ENCODE measurements at places on chromosomes 4 and X.

DNA sequence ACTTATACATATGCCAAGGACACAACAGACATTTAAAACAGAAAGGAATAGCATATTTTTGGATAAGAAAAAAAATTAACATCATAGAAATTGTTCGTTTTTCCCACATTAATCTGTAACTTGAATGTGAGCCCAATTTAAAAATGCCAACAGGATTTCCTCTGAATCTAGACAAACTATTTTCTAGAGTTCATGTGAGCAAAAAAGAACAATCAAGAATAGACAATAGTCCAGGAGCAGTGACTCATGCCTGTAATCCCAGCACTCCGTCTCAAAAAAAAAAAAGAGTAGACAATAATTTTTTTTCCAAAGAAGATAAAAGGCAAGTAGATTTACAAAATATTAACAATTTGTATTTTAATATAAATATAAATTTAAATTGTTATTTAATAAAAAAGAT lies 73.7 kb upstream of the DUSP21 start:
- DNase-seq: no peak

GRCh38 chr4:184818216-184818564 lies 7.6 kb downstream of the ACSL1 start:
- DNase-seq: no peak

GRCh38 chrX:131734621-131735020 lies 190.7 kb downstream of the OR13H1 start:
- peak; percentile 92 for DNase-seq

DNA sequence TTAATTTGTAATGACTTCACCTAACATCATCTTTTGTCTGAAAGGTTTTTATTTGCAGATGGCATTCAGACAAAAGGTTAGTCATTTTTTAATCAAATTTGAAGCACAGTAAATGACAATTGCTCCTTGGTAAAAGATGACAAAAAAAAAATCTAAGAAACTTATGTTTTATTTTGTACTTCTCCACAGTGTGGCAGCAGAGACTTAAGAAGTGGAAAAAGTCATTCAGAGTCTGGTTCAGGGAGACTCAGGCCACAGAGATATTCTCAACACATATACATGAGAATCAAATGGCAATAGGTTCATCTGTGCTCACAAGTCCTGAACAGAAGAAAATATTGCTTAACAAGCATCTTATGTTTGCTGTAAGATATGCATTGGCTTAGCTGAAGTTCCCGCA lies 436.2 kb downstream of the KCNIP4 start:
- DNase-seq: peak; percentile 42

DNA sequence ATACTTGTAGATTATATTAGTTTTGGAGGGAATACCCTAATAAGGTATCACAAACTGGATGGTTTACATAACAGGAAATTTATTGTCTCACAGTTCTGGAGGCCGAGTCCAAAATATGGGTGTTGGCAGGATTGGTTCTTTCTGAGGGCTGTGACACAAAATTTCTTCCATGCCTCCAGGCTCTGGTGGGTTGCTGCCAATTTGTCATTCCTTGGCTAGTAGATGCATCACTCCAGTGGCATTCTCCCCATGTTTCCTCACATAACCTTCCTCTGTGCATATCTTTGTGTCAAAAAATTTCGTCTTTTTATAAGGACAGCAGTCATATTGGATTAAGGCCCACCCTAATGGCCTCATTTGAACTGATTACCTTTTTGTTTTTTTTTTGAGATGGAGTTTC lies 49.3 kb downstream of the APELA start:
- no peak for DNase-seq

DNA sequence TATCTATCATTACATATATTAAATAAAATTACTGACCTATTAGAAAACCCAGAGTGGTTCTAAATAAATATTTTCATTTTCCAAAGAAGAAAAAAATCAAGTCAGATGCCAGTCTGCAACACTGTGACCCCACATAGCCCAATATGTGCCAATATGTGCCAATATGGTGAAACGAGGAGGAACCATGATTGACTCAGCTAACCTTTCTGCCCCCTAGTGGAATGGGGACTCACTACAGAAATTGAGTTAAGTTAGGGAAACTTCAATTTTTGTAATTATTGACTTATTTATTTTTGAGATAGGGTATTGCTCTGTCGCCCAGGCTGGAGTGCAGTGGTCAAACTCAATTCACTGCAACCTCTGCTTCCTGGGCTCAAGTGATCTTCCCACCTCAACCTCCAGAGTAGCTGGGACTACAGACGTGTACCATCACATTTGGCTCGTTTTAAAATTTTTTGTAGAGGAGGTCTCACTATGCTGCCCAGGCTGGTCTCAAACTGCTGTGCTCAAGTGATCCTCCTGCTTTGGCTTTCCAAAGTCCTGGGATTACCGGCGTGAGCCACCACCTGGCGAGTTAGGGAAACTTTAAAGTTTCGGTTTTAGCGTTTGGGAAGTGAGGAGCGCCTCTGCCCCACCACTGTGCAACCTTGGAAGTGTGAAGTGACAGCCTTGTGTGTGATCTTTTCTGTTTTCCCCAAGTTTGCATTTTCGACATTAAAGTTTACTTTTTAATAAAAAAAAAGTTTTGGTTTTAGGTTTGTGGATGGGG lies 116.8 kb upstream of the SHISA3 start:
- DNase-seq: peak; percentile 75

GRCh38 chr4:17562157-17562556 lies 14.8 kb upstream of the LAP3 start:
- DNase-seq: peak; percentile 10

DNA sequence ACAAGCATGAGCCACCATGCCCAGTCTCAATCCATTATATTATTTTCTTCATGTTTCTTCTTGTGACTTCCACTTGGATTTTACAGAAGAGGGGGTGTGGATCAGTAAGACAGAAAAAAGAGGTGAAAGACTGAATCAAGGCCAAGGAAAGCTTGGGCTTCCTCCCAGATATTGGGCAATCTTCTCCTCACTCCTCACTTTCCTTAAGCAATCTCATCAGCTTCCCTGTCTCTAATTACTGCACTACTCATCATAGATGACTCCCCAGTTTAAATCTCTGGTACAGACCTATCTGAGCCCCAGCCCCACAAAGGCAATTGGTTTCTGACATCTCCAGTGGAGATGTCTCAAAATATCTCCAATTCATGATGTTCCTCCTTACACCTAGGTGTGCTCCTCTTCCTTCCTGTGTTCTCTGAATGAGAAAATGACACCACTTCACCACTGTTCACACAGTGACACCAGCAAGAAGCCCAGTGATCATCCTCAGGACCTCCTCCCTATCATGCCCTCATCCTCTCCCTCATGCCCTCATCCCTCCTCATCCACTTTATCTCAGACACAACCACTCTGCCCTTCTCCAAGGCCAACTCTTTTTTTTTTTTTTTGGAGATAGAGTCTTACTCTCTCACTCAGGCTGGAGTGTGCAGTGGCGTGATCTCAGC lies 44.8 kb upstream of the HERC6 start:
- no peak for DNase-seq

DNA sequence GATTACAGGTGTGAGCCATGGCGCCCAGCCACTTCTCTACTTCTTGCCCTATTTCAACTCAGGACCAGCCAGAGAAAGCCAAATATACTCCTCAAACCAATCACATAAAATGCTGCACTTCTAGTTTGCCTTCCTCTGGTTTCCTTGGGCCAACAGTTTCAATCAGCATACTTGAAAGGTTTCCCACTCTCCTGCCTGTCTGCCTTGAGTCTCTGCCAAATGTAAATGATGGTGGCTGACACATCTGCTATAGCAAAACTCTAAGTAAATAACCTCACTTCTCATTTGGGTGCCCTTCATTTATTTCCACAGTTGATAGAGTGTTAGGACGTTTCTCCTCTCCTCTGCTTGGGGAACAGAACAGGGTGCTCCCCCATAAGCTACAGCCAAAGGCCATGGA lies 36.4 kb upstream of the PPA2 start:
- no peak for DNase-seq

GRCh38 chr4:110138551-110138950 lies 59.9 kb downstream of the ELOVL6 start:
- DNase-seq: no peak

- DNase-seq: no peak
These were observed 173.6 kb upstream of the NUDT6 start for GRCh38 chr4:123096038-123096437.

DNA sequence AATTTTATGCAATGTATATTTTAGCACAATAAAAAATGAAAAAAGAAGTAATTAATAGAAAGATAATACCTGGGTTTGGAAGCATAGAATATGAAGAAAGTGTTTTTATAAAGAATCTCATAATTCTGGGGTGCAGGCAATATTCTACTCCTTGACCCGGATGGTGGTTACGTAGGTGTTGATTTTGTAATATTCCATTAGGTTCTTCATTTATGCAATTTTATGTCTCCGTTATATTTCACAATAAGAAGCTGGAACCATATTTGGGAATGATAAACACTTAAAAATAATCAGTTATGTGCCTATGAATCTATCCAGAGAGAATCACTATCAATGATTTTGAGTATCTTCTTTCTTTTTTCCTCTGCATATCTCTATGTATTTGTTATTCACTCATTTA lies 38.5 kb downstream of the CHRNA9 start:
- no peak for DNase-seq

DNA sequence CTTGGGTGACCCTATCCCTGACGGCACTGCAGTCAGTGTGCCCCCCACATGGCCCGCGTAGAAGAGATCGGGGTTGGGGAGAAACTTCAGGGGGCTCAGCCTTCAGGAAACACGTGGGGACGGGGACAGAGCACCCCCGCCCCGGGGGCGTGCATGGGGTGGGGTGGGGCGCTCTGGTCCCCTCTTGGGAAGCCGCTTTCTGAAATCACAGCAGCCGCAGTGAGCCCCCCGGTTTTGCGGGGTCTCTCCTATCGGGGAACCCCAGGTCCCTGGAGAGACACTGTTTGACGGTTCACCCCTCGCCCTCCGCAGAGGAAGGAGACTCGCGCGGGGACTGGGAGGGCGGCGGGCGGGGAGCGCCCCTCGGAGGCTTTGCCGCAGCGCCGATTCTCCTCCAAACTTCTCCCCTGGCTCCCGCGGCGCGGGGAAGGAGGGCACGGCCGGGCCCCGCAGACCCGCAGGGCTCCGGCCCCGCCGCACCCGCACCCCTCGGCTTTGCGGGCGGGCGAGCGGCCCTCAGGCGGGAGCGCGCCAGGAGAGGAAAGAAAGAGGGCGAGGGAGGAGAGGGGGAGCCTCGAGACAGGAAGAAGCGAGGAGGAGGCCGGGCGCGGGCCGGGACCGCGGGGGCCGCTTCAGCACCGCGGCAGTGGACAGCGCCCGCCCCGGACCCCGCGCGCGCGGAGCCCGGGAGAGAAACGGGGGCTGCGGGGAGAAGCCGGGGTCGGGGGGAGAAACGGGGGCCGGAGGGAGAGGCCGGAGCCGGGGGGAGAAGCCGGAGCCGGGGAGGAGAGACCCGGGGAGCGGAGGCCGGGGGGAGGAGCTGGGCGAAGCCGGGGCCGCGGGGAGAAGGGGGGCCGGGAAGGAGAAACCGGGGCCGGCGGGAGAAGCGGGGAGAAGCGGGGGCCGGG lies 612 bp downstream of the CPLX1 start:
- DNase-seq: no peak

DNA sequence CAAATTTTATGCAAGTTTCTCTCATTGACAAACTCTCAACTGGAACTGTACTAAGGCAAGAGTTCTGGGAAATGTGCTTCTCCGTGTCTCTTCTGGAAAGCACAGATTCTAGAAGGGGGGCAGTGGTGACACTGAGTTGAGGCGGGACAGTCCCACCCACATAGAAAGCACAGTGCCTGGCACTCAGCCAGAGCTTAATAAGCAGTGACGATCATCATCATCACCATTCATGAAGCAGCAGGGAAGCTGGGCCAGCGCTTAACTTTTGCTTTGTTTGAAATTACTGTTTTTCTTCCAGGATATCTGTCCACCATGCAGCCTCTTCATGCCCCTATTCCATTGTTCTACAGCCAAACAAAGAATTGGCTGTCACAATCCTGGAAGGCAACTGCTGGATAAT lies 60.3 kb downstream of the BEND2 start:
- DNase-seq: no peak

GRCh38 chrX:107924136-107924746 lies 57.9 kb downstream of the TEX13B start:
- DNase-seq: no peak

DNA sequence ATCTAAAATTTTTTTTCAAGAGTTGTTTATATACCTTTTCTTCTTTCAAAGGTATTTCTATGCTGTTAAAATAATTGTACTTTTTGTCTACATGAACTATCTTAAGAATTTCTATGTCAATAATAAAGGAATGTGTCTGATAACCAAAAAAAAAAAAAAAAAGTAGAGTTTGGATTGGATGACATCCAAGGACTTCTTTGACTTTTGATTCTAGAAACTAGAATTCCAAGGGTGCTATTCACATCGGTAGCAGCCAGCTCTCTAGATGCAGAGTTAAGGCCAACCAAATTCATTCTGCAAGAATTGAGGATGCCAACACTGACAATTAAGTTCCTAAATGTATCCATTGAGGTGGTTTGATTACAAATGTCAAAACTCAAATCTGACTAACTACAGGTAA lies 42.0 kb upstream of the PRKG2 start:
- no peak for DNase-seq

GRCh38 chrX:101595739-101596419 lies 21.9 kb downstream of the ARMCX6 start:
- DNase-seq: peak; percentile 69

GRCh38 chr4:6474053-6474568 lies 1.7 kb upstream of the PPP2R2C start:
- DNase-seq: no peak

GRCh38 chr4:89800527-89801103 lies 36.3 kb downstream of the SNCA start:
- DNase-seq: no peak

DNA sequence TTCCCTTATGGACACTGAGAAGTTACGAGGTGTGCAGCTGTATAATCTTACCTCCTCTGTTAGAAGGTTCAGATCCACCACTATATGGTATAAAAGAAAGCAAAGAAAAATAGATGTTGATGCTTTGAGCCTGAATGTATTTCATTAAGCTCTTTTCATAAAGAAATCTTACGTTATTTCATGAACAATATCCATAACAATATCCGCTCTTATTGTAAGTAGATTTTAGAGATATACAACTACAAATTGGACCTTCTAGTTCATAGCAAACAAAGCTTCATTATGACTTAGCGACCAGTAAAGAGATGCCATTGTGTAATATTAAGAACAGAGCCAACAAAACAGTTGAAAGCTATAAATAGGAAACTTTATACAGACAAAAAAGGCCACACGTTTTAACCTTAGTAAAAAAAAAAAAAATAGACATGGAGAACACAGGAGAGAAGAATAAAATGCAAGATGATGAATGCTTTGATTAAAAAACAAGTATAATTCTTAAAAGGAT lies 203.6 kb downstream of the PDGFC start:
- no peak for DNase-seq

- DNase-seq: no peak
These were observed 283.2 kb upstream of the CPEB2 start for GRCh38 chr4:14719053-14719452.

DNA sequence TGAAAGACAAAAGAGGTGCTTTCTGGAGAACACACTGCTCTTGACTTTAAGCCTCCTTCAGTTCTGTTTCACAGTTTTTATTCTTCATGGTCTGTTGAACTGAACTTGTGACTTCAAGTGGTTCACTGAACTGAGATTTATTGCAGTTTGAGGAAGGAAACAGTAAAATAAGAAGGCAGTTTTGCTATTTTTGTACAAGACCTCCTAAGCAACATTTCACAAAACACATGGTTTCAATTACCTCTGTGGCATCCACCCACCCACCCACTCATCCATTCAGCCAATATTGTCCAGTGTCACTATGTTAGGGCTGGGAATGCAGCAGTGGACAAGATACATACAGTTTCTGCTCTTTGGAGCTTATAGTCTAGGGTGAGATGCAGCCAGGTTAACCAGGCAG lies 131.3 kb downstream of the IL1RAPL2 start:
- peak; percentile 35 for DNase-seq
